ENCODE measurements at places on chromosomes 5 and 9. TPM values are rescaled to one million over a fixed set of nuclear protein-coding genes. Genes with fewer than 3 reads are reported as not detected.

The MACIR gene
- total RNA-seq: 6.6 TPM

The TTC16 gene
- 0.19 TPM for total RNA-seq

The POLR3G gene
- total RNA-seq: 13.2 TPM

The ZNF883 gene
- total RNA-seq: 0.51 TPM

The GFI1B gene
- not detected for total RNA-seq

The CEP78 gene
- 13.7 TPM for total RNA-seq

The SLC6A19 gene
- total RNA-seq: not detected

The BAAT gene
- total RNA-seq: 0.14 TPM

GRCh38 chr9:33264003-33264472 is 470 bp downstream of the BAG1 start:
- peak; percentile 38 for DNase-seq
- peaks cover 66% of the 10 kb centered on the region for H3K36me3 ChIP-seq
- H3K27ac ChIP-seq: peak overlapping the region; percentile 95
- H3K4me3 ChIP-seq: peak overlapping the region; percentile 99

- peaks cover 9% of the 10 kb centered on the region for H3K27me3 ChIP-seq
- no peak overlapping the region for H3K27ac ChIP-seq
- no peak overlapping the region for H3K4me3 ChIP-seq
- H3K4me1 ChIP-seq: peaks cover 5% of the 10 kb centered on the region
- no peaks in the 10 kb centered on the region for H3K36me3 ChIP-seq
- DNase-seq: peak; percentile 4
Observed at GRCh38 chr9:11158676-11159075, 545.9 kb upstream of the PTPRD start.

DNA sequence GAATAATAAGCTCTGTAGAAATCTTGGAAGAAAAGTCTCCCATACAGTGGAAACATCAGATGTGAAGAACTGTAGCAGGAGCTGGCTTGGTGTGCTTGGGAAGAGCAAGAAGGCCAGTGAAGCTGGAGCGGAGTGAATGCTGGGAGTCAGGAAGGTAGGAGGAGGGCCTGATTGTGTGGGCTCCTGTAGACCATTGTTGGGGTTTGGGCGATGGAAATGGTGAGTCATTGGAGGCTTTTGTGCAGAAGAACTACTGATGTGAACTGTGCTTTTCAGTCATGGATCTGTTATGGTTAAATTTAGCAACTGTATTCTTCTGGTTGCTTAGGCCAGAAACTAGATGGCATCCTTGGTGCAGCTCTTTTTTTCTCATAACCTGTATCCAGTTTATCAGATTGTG is 2.3 kb downstream of the ICE1 start:
- H3K4me3 ChIP-seq: no peak overlapping the region
- DNase-seq: peak; percentile 5
- H3K27ac ChIP-seq: no peak overlapping the region
- peaks cover 21% of the 10 kb centered on the region for H3K4me1 ChIP-seq
- H3K27me3 ChIP-seq: no peaks in the 10 kb centered on the region

GRCh38 chr5:93721511-93721910 is 19.9 kb downstream of the POU5F2 start:
- H3K36me3 ChIP-seq: no peaks in the 10 kb centered on the region
- H3K27ac ChIP-seq: no peak overlapping the region
- H3K27me3 ChIP-seq: no peaks in the 10 kb centered on the region
- no peak overlapping the region for H3K4me3 ChIP-seq
- no peak for DNase-seq
- H3K4me1 ChIP-seq: no peaks in the 10 kb centered on the region

DNA sequence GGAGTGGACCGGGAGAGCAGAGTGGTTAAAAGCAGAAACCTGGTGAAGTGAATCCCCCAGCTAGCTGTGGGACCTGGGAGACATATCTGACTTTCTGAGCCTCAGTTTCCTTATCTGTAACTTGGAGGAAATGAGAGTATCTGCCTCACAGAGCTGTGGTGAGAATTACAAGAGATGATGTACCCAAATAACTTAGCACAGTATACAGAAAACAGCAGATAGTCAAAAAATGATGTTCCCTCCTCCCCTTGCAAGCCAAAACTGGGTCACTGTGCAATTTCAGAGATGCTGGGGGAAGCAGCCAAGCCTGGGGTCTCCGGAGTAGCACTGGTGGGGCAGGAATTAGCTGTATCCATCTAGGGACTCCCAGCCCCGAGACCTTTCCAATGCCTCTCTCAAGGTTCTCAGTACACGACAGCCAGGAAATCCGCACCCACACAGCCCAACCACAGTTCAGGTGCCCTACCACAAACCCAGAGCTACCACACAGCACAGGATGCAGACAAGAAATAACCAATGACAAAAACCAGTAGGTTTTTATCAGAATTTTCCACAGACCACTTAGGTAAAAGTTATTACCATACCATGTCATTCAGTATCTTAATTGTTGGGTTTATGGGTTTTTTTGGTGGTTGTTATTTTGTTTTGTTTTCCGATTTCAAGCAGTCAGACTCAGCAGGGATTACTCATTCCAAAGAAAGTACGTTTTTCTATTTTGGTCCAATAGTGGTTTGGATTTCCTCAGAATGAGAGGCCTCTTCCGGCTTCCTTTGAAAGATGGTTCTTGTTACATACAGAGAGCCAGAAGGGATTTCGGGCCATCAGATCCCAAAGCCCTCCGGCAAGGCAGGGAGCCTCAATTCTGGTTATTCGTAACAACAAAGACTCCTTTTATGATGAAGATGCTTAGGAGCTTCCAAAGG is 4.9 kb upstream of the HRH2 start:
- no peak overlapping the region for H3K27ac ChIP-seq
- H3K36me3 ChIP-seq: no peaks in the 10 kb centered on the region
- peaks cover 30% of the 10 kb centered on the region for H3K27me3 ChIP-seq
- DNase-seq: peak; percentile 16
- H3K4me1 ChIP-seq: no peaks in the 10 kb centered on the region
- no peak overlapping the region for H3K4me3 ChIP-seq

DNA sequence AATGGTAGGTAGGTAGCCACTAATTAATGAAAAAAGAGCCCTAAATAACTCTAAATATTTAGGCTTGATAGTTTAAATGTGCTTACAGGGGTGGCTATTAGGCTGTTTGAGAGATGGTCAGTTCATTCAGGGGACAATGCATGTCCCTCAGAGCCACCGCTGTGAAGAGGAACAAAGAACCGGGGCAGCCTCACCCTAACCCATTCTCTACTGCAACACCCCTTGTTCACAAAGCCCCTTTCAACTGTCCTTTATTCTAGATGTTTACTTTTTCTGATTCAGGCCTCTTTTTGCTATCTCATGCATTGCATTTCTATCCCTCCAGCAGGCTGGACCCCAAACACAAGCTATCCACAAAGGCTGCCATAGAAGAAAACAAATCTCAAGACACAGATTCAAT is 906.7 kb downstream of the NR2F1-AS1 start:
- no peaks in the 10 kb centered on the region for H3K36me3 ChIP-seq
- no peak overlapping the region for H3K27ac ChIP-seq
- no peaks in the 10 kb centered on the region for H3K27me3 ChIP-seq
- H3K4me3 ChIP-seq: no peak overlapping the region
- no peak for DNase-seq

- H3K4me3 ChIP-seq: no peak overlapping the region
- no peak for DNase-seq
- no peaks in the 10 kb centered on the region for H3K4me1 ChIP-seq
- H3K27ac ChIP-seq: no peak overlapping the region
- no peaks in the 10 kb centered on the region for H3K36me3 ChIP-seq
- H3K27me3 ChIP-seq: no peaks in the 10 kb centered on the region
Observed at GRCh38 chr5:94847019-94847418, 228.6 kb downstream of the SLF1 start.

GRCh38 chr9:134385915-134386314 is 59.7 kb downstream of the RXRA start:
- H3K36me3 ChIP-seq: peaks cover 31% of the 10 kb centered on the region
- no peaks in the 10 kb centered on the region for H3K27me3 ChIP-seq
- no peak overlapping the region for H3K4me3 ChIP-seq
- no peak overlapping the region for H3K27ac ChIP-seq

- H3K27ac ChIP-seq: no peak overlapping the region
- DNase-seq: no peak
- H3K36me3 ChIP-seq: peaks cover 4% of the 10 kb centered on the region
- H3K4me1 ChIP-seq: peaks cover 12% of the 10 kb centered on the region
Observed at GRCh38 chr5:178339272-178339671, 106.7 kb upstream of the PHYKPL start.

- peaks cover 8% of the 10 kb centered on the region for H3K27me3 ChIP-seq
- no peak overlapping the region for H3K27ac ChIP-seq
- H3K36me3 ChIP-seq: no peaks in the 10 kb centered on the region
- no peak for DNase-seq
- no peak overlapping the region for H3K4me3 ChIP-seq
- H3K4me1 ChIP-seq: peaks cover 12% of the 10 kb centered on the region
Observed at GRCh38 chr5:147759441-147759840, 23.1 kb downstream of the JAKMIP2 start.

- no peaks in the 10 kb centered on the region for H3K27me3 ChIP-seq
- no peak for DNase-seq
- peaks cover 65% of the 10 kb centered on the region for H3K36me3 ChIP-seq
- peak overlapping the region; percentile 51 for H3K27ac ChIP-seq
Observed at GRCh38 chr9:89358985-89359384, 40.7 kb downstream of the SECISBP2 start.

- no peak for DNase-seq
- peaks cover 14% of the 10 kb centered on the region for H3K4me1 ChIP-seq
- H3K27me3 ChIP-seq: no peaks in the 10 kb centered on the region
- peak overlapping the region; percentile 92 for H3K4me3 ChIP-seq
Observed at GRCh38 chr5:68214482-68215207, 911 bp upstream of the PIK3R1 start.

DNA sequence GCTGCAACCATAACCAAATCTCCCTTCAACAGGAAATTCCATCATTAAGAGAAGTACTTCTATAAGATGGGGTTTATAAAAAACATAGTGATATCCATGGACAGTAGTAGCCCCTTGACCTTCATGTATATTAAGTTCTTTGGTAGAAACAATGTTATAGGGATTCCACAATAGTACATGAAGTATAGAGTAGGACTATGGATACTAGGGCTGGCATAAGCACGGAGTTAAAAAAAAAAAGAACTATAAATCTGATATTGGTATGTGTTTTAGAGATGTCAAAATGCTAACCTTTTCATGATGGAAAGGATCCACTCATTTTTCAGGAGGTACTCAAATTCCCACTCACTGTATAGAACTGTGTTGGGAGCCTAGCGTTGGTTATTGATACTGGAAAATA is 337.6 kb downstream of the FGF10 start:
- no peaks in the 10 kb centered on the region for H3K36me3 ChIP-seq
- H3K27ac ChIP-seq: no peak overlapping the region
- H3K4me1 ChIP-seq: no peaks in the 10 kb centered on the region

DNA sequence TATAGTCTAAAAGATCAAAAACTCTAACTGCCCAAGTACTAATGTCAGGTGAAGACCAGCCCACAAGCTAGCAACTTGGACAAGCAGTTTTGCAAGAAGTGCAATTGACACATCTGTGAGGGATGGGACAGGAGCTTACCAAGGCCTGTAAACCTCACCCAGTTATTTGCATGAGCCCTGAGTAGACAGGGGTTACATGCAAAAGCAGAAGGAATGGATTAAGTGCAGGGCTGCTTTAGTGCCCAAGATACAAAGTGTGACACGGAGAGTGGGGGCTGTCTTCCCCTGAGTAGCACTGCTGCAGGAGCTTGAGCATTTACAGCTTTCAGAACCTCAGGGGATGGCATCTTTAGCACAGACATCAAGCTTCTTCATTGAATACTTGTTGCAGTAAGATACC is 286.7 kb downstream of the ELAVL2 start:
- peaks cover 6% of the 10 kb centered on the region for H3K4me1 ChIP-seq
- DNase-seq: no peak
- H3K4me3 ChIP-seq: no peak overlapping the region

- no peaks in the 10 kb centered on the region for H3K4me1 ChIP-seq
- H3K36me3 ChIP-seq: peaks cover 37% of the 10 kb centered on the region
- H3K27me3 ChIP-seq: no peaks in the 10 kb centered on the region
- H3K27ac ChIP-seq: no peak overlapping the region
- DNase-seq: no peak
- H3K4me3 ChIP-seq: no peak overlapping the region
Observed at GRCh38 chr9:137391411-137391754, 31.6 kb downstream of the EXD3 start.

GRCh38 chr5:43305948-43306565 is 7.2 kb downstream of the HMGCS1 start:
- H3K4me1 ChIP-seq: peaks cover 50% of the 10 kb centered on the region
- H3K27me3 ChIP-seq: no peaks in the 10 kb centered on the region
- H3K36me3 ChIP-seq: peaks cover 48% of the 10 kb centered on the region
- no peak overlapping the region for H3K4me3 ChIP-seq
- peak; percentile 68 for DNase-seq

- H3K4me3 ChIP-seq: no peak overlapping the region
- H3K27me3 ChIP-seq: no peaks in the 10 kb centered on the region
- H3K4me1 ChIP-seq: no peaks in the 10 kb centered on the region
- H3K36me3 ChIP-seq: peaks cover 14% of the 10 kb centered on the region
- DNase-seq: no peak
Observed at GRCh38 chr9:34684145-34684544, 6.9 kb downstream of the CCL19 start.

- H3K4me3 ChIP-seq: no peak overlapping the region
- H3K27me3 ChIP-seq: no peaks in the 10 kb centered on the region
- peaks cover 10% of the 10 kb centered on the region for H3K4me1 ChIP-seq
- DNase-seq: no peak
Observed at GRCh38 chr5:135441350-135441831, 5.8 kb downstream of the DCANP1 start.

DNA sequence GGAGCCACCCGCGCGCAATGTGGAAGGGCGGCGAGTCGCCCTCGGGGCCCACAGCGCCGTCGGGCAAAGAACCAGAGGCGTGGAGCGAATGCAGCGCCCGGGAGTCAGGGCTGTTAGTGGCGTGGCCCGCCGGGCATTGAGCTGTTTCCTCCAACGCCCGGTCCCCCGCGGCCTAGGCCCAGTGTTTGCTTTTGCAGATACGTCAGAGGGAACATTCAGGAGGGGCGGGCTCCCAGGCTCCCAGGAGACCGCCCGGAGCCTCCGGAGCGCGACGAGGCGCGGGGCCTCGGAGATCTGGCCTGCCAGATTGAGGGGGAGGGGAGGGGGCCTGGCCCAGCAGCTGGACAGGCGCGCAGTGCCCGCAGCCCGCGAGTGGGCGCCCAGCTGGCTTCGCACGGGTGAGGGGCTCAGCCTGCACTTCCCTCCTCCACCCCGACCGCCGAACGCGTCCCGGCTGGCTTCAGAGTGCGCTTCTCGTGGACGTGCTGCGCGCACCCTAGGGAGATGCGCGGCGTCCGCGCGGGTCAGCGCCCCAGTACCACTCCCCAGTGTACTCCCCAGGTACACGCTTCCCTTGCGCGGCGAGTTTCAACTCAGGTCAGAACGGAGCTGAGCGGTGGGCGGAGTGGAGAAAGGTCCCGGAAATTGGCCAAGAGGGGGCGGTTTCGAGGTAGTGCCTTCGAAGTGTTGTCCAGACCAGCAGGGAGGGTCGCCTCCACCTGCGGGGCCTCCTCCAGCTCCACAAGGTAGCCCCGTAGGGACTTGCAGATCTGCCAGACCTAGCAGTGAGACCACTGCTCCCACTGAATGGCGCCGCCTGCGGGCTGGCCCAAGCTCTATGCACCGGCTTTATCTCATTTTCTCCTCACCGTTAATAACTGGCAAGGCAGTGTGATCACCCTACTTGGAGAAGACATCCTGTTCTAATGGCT is 130.4 kb downstream of the TMEM174 start:
- DNase-seq: no peak
- no peak overlapping the region for H3K27ac ChIP-seq
- no peaks in the 10 kb centered on the region for H3K36me3 ChIP-seq
- no peak overlapping the region for H3K4me3 ChIP-seq
- H3K4me1 ChIP-seq: peaks cover 6% of the 10 kb centered on the region
